NCI-H446 (cell line): ENCODE measurements at places on chromosomes 7 and 10.
A peak's percentile ranks its signal among the peaks of the same experiment; 100 is the strongest.

DNA sequence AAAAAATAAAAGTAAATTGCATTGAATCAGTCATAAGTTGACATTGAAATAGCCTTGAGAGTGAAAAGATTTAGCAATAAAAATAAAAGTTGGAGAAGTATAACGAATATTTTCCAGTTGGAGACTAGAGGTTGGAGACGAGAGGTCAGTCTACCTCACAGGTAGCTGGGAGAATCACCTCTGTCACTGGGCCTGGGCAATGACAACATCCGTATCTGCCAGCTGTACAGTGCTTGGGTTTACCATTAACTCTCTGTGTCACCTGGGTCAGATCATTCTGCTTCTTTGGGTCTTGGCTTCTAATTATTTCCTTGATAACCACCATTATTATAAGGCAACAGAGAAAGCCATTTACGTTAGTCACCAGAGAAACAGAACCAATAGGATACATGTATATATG lies 62.0 kb upstream of the STEAP4 start:
- DNase-seq: no peak

DNA sequence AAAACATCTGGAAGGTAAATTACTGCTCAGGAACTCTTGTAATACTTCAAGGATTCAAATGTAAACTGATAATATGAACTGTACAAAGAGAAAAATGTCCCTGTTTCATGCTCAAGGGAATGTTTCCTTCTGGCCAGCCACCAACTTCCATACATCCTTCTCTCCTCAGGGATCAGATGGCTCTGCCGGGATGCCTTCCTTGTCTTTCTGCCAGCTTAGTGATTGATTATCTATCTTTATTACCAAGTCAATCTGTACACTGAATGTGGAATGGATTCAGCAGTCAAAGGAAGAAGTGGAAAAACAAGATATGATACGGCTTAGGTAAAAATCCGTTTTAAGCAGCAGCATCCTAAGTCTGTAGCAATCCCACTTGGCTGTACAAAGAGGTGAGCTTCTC lies 178.3 kb downstream of the PTN start:
- no peak for DNase-seq

GRCh38 chr7:50353201-50353600 lies 48.7 kb downstream of the IKZF1 start:
- DNase-seq: no peak

DNA sequence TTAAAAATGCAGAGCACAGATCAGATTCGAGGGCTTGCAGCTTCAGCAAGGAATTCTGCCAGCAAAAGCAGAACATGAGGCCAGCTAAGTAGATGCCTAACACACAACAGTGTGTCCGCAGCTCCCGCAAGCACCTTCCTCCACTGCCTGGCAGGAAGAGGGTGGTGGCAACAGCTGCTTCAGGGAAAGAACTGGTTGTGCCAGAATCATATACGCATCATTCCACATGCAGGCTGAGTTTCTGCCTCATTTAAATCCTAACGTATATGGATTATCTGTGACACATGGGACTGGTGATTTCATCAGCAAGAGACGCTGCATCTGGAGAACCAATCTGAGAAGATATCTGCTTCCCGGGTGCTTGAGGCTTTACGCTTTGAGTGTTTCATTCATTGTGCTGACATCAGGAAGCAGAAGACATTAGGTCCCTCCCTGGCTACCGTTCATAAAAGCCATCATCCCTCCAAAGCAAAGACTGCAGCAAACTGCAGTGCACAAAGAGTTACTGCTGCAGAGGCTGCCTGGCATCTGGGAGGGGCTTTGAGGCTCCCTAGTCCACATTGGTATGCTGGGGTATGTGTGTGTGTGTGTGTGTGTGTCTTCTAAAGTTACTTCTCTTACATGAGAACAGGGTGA lies 78.8 kb downstream of the FAM13C start:
- DNase-seq: peak; percentile 48

GRCh38 chr10:103708627-103709288 lies 146.6 kb downstream of the SH3PXD2A start:
- DNase-seq: no peak

DNA sequence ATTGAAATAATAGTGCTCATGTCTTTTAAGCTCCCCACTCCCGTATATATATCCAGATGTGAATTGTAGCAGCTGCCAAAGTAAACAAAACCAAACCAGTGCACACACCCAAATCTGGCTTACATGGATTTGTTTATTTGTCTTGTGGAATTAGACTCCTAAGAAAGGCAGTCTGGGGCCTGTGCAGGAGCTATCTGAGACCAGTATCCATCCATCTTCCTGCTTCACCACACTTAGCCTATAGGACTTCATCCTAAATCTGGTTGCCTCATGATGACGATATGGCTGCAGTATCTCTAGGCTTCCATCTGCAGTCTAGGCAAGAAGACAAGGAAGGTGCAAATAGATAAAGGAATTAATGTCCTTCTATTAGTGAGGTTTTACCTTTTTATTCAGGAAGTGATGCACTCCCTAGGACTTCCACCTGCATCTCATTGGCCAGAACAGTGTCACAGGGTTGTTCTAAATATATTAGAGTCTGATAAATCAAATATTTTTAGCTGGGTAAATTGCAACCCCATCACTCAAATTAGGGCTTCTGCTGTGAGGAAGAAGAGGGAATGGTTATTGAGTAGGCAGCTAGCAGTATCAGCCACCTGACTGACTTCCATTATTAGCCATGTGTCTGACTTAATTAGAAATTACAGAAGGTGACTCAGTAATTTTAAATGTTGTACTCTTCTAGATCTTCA lies 6.0 kb downstream of the WIPF3 start:
- no peak for DNase-seq

- DNase-seq: no peak
These were observed 33.5 kb upstream of the CPN1 start for GRCh38 chr10:100114976-100115770.

- no peak for DNase-seq
These were observed 152.9 kb downstream of the HGF start for GRCh38 chr7:81616951-81617350.

- no peak for DNase-seq
These were observed 136.7 kb upstream of the ZNF746 start for GRCh38 chr7:149633976-149634945.

GRCh38 chr7:125467996-125468854 lies 538.6 kb upstream of the POT1 start:
- no peak for DNase-seq

DNA sequence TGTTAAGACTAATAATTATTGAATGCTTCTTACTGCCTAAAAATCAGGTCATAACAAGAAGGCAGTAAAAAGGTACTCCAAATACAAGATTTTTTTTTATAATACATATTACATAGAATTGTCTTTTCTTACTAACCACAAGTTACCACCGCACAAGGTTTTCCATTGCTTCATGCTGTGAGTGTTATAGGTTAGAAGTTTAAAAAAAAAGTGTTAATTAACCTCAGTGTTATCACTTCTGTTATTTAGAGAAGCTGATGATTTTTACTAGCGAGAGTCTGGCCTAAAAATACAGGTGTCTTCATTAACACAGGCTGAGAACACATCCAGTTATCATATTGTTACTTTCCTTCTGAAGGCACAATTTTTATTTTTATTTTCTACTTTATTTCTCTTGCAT lies 1281.9 kb upstream of the CELF2 start:
- DNase-seq: no peak

- no peak for DNase-seq
These were observed 150.1 kb upstream of the C1GALT1 start for GRCh38 chr7:7032221-7032620.

GRCh38 chr10:28151636-28152035 lies 151.2 kb downstream of the MPP7 start:
- no peak for DNase-seq

DNA sequence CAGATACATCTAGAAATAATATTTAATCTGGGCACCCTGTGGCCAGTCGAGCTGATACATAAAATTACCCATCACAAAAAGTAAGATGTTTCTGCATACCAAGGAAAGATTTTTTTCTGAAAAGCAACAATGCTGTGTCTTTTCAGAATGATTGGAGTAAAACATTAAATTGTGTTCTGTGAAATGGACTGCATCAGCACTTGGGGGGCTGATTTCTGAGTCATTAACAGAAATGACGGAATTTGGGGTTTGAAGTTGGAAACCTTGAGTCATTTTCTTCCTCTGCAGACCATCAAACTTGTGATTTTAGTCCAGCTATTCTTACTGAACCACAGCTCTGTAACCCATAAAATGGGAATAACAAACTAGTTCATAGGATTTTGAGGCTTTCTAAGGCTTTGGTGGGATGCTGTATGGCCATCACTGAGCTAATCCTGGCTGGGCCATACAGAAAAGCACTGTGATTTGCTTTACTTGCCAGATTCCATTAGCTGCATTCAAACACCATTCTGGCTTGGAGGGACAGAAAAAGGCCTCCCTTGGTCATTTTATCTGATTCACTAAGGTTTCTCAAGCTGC lies 739.4 kb upstream of the IGFBP3 start:
- no peak for DNase-seq

GRCh38 chr10:76341740-76342139 lies 910.3 kb downstream of the LRMDA start:
- DNase-seq: no peak

GRCh38 chr10:19209319-19209718 lies 160.7 kb downstream of the MALRD1 start:
- peak; percentile 16 for DNase-seq

DNA sequence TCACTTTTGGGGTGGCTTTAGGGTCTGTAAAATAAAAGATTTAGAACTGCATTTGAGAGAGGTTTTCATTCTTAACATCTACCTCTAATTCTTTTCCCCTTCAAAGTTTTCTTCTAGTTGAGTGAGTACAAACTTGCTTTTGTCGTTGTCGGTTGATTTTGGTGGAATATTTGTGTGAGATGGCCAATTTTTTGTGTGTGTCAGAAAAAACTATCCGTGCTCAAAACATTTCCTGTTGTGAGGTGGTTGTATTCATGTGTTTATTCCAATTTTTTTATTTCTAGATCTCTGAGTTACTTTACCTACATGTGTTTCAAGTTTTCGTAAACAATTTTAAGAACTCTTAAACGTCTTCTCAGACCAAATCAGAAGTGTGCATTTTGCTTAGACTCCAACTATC lies 1.6 kb downstream of the AHR start:
- DNase-seq: no peak

- DNase-seq: peak; percentile 29
These were observed 28.2 kb downstream of the IL15RA start for GRCh38 chr10:5949009-5949759.

- DNase-seq: no peak
These were observed 94.7 kb upstream of the PRSS58 start for GRCh38 chr7:142352543-142352942.

DNA sequence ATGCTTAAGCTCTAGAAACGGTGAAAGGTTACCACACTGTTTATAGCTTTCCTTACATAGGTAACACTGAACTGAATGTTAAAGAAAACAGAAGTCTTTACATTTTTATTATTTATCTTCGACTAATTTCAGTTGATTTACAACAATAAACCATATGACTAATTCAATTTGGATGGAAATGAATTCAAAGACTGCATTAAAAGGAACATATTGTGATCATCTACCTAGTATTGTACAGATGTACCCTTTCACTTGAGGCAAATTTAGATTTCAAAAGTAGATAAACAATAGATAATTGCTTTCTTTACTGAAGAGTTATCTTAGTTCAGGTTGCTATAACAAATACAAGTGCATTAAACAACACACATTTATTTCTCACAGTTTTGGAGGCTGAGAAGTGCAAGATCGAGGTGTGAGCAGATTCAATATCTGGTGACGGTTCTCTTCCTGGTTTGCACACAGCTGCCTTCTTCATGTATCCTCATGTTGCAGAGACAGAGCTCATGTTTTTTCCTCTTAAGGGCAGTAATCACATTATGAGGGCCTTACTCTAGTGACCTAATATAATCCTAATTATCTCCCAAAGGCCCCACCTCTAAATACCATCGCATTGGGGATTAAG lies 15.0 kb upstream of the ARMC3 start:
- DNase-seq: no peak

- peak; percentile 88 for DNase-seq
These were observed at the start of gene PDZD8 for GRCh38 chr10:117375360-117376178. PDZD8 (minus strand) TSS chr10:117375440; CDS start chr10:117375227, 213 bp downstream.

DNA sequence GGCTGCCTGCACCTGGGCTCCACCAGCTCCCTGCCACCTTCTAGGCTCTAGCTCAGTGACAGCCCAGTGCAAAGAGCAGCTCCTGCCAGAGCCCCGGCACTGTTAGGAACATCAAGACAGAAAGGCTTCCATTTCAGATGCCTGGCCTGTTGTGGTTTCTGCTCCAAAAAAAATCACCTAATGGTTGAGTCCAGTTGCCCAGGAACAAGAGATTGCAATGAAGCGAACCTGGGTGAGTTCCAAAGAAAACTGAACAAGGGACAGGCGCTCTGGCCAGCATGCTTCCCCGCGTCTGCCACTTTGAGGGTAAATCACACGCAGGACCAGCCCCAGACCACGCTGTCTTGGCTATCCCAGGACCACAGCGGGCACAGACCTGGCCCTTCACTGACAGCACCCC lies 47.0 kb upstream of the RASGEF1A start:
- no peak for DNase-seq

GRCh38 chr7:1314908-1315450 lies 82.3 kb downstream of the UNCX start:
- no peak for DNase-seq

GRCh38 chr7:34575006-34575405 lies 83.0 kb upstream of the NPSR1 start:
- DNase-seq: no peak

GRCh38 chr10:16184906-16185305 lies 251.9 kb upstream of the PTER start:
- no peak for DNase-seq

GRCh38 chr10:107665459-107665858 lies 501.0 kb upstream of the SORCS1 start:
- no peak for DNase-seq

DNA sequence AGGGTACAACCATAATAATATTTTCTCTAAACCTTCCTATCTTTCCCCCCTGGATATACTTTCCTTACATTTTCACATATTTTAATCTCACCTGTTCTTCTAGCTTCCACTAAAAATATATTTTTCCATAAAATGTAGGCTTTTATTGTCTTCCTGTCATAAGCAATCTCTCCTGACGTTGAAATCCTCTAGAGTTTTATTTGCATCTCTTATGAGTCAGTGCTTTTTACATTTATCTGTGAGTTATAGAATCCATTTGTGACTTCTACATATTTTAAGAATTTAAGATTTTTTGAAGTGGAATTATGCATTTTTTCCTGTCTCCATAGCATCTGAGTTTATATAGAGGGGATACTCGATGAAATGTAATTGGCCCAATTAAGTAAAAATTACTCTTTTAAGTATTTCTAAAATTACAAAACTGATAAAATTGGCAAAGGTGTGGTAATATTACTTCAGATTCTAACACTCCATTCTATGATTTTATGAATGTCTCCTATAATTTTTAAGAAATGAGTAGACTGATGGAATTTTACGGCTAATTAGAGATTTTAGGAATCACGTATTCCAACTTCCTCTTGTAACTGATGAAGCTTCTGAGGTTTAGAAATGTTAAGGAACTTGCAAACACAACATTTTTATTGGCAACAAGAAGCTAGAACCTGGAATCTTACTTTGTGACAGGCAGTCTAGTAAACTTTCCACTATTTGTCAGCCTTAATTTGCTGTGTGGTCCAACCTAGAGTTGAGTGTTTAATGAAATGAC lies 422.9 kb upstream of the SEMA3A start:
- DNase-seq: no peak
